ENCODE measurements at places on chromosomes 7 and 10.

DNA sequence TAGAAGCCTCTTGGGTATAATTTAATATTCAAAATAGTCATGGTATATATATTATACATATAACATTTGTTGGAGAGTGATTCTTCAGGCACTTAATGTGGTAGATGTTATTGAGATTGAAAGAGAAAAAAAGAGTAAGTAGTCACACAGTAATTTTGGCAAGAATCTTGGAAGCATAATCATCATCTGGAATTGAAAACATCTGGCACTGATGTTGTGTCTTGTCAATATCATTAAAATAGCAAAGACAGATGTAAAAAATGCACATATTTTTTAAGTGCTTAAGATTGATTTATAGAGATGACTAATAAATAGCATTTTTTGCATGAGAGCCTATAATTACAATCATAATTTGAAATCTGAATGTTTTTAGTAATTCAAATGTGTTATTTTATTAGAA is 9.5 kb downstream of the SEMA3D start:
- no peak for DNase-seq

DNA sequence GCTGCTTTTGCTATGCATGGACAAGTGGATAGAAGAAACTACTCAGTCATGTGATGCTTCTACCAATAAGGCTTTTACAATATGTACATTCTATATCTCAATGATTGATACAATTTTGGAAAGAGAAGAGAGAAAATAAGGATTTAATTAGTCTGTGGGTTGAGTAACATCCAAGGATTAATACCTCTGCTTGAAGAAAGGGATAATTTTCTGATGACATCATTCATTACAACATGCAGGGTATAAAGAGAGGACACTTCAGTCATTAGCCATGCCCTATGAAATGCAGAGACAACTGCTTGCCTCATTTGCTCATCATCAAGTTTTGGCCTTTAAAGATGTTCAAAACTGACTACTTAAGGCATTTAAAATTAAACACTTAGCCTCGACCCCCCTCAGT is 237.3 kb downstream of the AHR start:
- no peak for DNase-seq

GRCh38 chr10:35643151-35644049 is 1.3 kb upstream of the FZD8 start:
- peak; percentile 30 for DNase-seq

GRCh38 chr7:128954830-128955802 is 17.4 kb downstream of the IRF5 start:
- DNase-seq = no peak

DNA sequence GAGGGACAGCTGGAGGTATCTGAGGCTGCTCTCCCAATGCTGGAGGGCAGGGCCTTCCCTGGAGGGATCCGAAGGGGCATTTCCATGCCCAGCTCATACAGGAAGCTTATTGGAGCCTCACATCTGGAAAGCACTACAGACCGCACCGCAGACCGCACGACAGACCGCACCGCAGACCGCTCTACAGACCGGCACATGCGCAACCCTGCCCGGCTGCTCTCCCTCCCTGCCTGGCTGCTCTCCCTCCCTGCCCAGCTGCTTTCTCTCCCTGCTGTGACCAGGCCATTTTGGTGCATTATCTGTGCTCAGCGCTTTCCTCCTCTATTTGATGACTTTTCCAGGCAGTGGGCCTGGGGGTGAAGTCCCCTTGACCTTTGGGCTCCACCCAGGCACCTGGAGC is 39.6 kb upstream of the EN2 start:
- DNase-seq = no peak

DNA sequence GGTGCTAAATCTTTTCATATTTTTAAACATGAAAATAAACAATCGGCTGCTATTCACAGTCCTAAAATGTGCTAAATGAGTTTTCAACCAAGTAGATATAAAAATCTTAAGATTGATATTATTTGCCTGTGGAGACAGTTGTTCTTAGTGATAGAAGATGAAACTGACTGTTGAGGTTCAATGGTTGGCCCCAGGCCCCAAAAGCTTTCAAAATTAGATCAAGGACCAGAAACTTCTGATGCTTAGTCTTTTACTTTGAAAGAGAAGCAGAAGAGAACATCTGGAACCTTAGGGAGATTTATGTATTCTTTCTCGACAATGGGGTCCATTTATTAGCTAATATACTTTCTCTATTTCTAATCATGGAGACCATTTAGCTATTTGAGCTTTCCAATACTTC is 155.8 kb downstream of the REEP3 start:
- DNase-seq = no peak

DNA sequence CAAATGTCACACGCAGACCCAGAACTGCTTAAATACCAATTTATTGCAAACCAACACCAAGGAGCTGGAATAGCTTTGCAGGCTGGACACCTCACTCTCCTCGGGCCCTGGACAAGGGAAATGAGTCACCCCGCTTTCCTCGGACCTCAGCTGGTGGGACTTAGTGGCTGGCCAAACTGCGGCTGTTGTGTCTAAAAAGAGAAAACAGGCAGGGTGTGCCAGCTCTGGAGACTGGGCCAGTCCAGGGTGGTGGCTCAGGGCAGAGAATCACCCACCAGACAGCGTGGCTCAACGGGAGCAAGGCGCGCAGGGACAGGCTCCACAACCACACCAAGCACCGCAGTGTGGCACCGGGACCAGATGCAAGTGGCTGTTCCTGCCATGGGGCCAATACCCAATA is 58.2 kb upstream of the CAMK2B start:
- DNase-seq = no peak

DNA sequence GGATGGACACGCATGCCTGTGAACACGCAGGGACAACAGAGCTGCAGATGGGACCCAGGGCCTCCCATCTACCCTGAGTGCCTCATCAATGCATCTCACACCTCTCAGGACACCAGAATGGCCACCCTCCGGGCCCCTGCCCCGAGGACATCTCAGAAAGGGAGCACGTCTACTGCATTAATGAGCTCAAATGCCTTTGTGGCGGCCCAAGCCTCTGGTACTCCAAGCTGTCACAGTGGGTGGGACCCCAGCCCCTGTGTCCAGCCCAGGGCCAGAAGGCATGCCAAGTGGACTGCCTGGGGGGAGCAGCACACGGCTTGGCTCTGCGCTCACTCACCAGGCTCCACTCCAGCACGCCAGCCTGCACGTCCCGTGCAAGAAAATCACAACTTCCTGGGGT is 52.0 kb downstream of the TCERG1L start:
- no peak for DNase-seq

DNA sequence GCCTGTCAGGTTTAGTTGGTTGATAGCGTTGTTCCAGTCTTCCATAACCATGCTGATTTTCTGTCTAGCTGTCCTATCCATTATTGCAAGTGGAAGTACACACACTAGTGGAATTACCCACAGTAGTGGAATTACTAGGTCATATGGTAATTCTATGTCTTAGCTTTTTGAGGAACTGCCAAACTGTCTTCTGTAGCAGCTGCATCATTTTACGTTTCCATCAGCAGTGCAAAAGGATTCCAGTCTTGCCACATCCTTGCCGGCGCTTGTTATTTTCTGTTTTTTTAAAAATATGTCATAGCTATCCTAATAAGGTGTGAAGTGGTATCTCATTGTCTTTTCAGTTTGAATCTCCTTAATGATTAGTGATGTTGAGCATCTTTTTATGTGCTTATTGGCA is 17.2 kb upstream of the RHBDD2 start:
- no peak for DNase-seq

- DNase-seq = no peak
Measured at GRCh38 chr7:139232904-139233303, 1.9 kb downstream of the UBN2 start.

DNA sequence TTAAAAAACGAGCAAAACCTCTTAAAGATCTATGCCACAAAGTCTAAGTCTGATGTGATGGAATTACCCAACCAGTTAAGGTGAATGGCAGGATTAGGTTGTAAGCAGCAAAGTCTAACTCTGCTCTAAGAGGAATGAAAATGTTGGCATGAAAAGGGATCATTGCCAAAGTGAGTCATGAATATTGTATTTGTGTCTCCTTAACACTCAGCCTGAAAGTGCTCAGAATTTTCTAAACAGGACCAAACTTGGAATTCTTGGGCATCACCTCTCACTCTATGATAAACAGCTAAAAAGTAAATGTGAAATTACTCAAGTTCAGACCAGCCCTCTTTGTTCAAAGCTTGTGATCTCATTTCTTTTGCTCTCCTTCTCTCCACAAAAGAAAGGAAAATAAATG is 27.0 kb downstream of the PPP1R3A start:
- no peak for DNase-seq

GRCh38 chr10:125231813-125232475 is 71.6 kb upstream of the CTBP2 start:
- no peak for DNase-seq

GRCh38 chr10:29131952-29132547 is 156.8 kb upstream of the LYZL1 start:
- no peak for DNase-seq

DNA sequence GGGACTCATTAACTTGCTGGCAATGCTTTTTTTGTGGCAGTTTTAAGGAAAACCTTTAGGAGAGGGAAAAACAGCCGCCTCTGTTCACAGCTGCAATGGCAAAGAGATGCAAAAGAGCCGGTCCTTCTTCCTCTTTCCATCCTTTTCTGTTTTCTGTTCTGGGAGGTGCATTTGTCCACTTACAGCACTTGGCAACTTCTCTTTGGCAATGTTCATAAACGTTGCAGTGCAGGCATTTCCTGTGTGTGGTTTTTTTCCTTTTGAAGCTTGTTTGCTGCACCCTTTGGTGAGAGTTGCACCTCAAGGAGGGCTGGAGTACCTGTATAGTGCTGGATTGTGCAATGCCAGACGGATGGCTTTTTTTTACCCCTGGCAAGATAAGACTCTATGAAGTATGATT is 53.9 kb upstream of the HABP2 start:
- DNase-seq = no peak

GRCh38 chr10:133474665-133475424 is 21.1 kb downstream of the SCART1 start:
- DNase-seq = peak; percentile 4

DNA sequence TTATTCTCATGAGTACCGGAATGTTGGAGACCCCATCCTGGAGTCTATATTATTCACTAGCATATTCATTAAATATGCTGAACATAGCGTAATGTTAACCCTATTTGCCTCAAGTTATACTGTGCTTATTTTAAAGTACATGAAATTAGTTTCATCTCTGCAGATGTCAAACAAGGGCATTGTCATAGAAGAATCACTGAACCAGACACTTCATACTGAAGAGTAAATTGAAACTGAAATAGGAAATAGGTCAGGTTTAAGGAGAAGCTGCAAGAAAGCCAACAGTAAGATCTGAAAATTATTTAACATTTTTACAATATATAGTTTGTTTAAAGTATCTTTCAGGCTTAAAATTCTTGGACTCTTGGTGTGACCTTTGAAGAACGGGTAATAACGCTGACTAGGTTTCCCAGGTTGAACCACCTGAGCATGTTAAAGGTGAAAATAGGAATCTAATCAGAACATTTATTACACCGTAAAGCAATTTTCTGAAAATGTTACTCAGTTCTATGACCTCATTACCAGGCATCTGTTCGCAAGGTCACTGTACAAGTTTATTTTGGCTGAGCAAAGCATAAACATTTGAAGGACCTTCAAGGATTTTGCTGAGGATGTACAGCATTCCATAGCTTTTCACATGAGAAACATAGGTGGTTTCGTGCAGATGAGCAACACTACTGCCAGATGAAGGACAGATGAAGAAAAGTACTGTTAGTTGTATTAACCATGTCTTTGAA is 82.7 kb downstream of the REEP3 start:
- DNase-seq = no peak

DNA sequence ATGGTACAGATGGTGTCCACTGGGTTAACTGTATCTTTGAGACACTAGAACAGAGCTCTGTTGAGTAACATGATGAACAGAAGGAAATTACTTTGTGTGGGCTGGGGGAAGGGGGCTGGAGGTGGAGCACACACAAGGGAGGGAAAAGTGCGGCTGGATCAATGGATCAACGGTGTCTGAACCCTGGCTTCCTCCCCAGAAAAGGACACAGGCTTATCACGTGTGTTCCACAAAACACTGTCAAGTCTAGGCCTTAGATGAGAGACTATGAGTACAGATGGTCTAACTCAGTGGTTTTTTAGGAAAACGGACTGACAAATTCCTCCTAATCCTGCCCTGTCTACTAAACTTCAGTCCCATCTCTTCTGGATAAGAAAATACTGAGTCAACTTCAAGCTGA is 27.8 kb downstream of the HSPB1 start:
- DNase-seq = no peak

GRCh38 chr10:88281592-88282347 is 301.3 kb downstream of the RNLS start:
- no peak for DNase-seq

DNA sequence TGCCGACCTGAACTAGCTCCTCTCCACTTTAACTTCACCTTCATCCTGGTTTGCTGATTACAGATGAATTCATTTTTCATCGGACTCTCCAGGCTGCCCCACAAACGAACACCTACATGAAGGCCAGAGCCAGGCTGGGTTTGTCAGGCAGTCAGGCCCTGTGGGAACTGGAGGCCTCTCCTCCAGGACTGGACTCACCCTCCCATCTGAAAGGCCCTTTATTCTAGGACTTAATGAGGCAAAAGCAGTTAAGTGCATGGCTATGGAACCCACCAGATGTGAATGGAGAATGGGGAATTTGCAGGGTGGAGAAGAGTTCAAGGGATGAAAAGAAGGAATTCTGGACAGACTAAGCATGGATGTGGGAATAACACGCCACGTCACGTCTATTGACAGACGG is 170.8 kb downstream of the ARHGAP12 start:
- DNase-seq = no peak

DNA sequence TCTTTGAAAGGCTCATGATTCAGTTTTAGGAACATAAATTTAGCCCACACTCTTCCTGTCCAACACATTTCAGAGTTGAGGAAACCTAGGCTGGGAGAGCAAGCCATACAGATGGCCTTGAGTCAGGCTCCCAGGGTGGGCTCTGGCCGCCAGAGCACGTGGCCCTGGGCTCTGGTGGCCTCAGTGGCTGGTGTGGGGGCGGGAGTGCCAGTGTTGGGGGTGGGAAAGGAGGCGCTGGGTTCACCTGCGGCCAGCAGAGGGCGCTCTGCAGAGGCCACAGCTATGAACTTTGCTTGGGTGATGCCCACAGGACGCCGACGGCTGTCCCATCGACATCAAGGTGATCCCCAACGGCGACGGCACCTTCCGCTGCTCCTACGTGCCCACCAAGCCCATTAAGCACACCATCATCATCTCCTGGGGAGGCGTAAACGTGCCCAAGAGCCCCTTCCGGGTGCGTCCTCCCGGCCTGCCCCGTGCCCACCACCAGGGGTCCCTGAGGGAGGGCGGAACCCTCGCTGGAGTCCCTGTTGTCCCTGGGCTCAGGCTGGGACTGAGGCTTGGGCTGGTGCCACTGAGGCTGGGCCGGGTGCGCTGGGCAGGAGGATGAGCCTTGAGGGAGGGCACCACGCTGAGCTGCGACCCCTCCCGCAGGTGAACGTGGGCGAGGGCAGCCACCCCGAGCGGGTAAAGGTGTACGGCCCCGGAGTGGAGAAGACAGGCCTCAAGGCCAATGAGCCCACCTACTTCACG is 11.9 kb downstream of the FLNC start:
- DNase-seq = peak; percentile 83

Measured in HEK293T (cell line).